PC-3 (cell line): ENCODE measurements at places on chromosomes 16 and 17.

- no peak for DNase-seq
Observed at GRCh38 chr16:30474074-30474452, 1.5 kb downstream of the ITGAL start.

GRCh38 chr16:88383401-88384221 lies 852 bp downstream of the ZNF469 start:
- DNase-seq = peak; percentile 42

DNA sequence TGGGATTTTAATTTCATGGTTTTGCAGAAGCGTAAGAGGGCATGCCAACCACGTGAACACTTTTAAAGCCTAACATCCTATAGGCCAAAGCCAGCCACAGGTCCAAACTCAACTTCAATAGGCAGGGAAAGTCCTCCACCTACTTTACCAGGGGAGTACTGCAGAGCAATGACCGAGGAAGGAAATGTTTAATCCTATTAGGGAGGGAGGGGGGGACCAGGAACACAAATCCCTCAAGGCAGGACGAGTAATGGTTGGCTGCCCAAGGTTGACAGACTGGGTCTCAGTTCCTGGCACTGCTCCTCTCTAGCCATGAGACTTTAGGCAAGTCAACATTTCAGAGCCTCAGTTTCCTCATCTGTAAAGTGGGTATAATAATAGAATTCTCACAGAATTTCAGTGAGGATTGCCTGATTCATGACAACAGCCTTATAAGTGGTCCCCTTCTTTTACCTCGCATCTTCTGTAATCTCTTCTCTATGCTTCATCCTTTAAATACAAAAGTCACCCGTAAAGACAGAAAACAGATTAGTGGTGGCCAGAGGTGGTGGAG lies 315.8 kb downstream of the HAPSTR1 start:
- no peak for DNase-seq

DNA sequence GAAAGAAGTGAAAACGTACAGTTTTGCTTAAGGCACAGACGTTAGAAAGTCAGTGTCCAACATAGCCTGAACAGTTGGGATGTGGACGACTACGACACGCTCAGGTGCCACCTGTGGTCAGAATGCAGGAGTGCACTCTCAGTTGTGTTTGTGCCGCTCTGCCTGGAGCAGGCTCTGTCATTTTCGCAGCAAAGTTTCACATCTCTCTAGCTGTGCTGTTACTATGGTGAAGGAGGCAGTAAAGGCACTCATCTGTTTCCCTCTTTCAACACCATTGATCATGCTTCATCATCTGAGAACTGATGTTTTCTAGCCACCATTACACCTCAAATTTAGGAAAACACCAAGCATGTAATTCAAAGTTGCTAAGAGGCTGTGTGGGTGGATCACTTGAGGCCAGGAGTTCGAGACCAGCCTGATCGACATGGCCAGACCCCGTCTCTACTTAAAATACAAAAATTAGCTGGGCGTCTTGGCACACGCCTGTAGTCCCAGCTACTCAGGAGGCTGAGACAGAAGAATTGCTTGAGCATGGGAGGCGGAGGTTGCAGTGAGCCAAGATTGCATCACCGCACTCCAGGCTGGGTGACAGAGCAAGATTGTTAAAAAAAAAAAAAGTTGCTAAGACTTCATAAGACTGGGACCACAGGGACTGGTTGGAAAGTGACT lies 44.9 kb upstream of the DNAJA2 start:
- peak; percentile 70 for DNase-seq

DNA sequence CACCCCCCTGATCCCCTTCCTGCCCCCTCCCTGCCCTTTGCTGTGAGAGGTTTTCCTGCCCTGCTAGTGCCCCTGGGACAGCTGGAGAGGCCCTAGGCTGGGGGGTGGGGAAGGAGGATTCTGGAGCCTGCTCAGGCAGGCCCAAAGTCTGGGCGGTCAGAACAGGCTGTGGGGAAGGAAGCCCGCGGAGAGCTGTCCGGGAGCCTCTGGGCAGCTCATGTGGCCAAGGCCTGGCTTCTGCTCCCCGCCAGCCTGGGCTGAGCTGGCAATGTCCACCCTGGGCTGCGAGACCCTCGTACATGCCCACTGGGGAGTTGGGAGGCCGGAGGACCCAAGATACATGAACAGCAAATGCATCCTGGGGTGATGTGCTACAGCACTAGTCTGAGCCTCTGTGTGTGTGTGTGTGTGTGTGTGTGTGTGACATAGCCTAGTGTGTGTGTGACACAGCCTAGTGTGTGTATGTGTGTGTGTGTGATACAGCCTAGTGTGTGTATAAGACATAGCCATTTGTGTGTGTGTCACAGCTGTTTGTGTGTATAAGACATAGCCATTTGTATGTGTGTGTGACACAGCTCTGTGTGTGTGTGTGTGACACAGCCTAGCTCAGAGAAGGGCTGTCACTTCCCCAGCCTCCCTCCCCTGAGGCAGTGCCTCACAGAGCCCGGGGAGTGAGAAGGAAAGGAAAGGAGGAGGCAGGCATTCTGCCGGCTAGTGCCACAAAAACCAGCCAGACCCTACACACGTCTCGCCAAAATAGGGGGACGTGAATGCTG lies 201.4 kb upstream of the CIBAR2 start:
- DNase-seq = no peak

GRCh38 chr16:69890892-69891282 lies 60.2 kb upstream of the CLEC18A start:
- no peak for DNase-seq

DNA sequence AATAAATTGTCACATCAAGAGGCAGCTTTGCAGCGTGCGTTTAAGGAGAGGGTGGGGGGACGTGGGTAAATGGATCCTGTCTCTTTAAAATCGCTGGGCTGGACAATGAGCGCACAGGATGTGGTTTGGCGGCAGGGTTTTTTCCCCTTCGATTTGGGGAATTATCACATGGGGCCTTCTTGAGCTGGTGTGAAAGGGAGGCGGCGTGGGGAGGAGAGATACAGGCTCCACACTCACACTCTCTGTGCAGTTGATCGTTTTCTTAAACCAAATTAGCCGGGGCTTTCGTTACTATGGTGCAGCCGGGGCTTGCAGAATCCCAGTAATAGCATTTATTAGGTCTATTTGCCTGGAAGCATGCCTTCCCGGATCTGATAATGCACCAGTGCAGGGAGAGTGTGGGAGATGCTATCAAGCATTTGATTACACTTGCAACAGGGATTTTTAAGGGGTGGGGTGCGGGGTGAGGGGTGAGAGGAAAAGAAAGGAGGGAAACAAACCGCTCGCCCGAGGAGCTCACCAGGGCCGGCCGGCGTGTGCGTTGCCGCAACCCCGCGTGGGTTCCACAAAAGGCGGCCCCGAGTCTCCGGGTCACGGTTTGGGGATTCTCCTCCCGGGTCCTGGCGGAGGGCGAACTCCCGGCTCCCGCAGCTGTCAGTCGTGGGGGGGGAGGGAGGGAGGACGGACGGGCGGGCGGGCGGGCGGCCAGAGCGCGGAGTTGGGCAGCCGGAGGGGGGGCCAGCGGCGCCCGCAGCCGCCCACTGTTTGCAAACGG lies 58.8 kb upstream of the GSE1 start:
- DNase-seq = peak; percentile 74

- DNase-seq = no peak
Observed at GRCh38 chr16:79278506-79278905, 322.0 kb downstream of the MAF start.

GRCh38 chr17:58285422-58285810 lies 4.7 kb upstream of the MPO start:
- peak; percentile 34 for DNase-seq

- no peak for DNase-seq
Observed at GRCh38 chr17:41956522-41956921, 10.1 kb upstream of the CNP start.

DNA sequence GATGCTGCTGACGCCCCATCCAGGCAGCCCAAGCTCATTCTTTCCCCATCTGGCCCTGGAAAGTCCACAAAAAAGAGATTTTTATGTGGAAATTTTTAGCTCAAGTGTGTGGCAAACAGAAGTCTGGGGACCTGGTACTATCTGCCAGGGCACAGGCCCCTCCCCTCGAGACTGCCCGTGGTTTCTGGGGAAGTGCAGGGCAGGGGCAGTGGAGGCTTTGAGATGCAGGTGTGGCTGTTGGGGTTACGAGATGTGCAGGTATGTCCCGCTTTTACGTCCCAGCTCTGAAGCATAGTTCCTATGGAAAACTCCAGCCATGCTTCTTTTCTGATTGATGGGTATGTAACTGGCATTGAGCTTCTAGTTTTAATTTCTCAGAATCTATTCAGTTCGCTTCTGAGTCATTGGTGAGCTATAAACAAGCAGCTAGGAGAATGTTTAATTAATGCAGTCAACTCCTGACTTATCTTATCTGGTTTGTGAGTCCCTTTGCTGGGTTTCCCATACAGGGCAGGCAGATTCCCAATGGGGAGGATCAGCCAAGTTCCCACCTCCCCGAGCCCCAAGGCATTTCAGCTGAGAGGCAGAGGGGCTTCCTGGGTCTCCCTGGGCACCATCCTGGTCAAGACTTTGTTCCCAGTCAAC lies 16.2 kb downstream of the TBX4 start:
- DNase-seq = peak; percentile 21

DNA sequence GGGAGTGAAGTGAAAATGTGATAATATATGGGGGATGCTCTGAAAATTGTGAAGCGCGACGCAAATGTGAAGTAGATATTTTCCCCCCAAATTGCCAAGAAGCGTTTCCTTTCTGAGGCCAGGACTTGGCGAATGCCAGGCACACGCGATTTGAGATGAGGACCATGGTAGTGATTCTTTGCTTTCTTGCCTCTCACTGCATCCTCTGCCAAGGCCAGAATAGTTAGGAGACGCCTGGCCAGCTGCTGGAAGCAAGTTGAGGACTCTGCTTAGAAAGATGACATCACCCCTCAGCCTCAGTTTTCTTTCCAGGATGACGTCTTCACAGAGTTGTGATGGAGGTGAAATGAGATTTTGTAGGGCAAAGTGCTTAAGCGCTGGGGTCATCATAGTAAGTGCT lies 25.9 kb downstream of the PIPOX start:
- DNase-seq = no peak

DNA sequence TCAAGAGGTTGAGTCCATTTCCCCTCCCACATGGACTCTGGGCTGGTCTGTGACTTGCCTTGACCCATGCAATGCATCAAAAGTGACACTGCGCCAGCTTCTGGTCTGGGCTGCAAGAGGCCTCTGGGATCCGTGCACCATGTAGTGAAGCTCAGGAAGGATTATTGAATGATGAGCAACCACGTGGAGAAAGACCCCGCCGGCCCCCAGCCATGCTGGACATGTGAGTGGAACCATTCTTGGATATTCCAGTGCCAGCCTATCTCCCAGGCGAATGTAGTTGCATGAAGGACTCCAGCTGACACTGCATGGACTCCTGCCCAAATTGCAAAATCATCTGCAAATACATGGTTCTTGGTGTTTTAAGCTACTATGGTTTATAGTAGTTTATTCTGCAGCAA lies 7.6 kb upstream of the ALOX15B start:
- DNase-seq = no peak

- no peak for DNase-seq
Observed at GRCh38 chr16:11446566-11447119, 101.4 kb downstream of the RMI2 start.

DNA sequence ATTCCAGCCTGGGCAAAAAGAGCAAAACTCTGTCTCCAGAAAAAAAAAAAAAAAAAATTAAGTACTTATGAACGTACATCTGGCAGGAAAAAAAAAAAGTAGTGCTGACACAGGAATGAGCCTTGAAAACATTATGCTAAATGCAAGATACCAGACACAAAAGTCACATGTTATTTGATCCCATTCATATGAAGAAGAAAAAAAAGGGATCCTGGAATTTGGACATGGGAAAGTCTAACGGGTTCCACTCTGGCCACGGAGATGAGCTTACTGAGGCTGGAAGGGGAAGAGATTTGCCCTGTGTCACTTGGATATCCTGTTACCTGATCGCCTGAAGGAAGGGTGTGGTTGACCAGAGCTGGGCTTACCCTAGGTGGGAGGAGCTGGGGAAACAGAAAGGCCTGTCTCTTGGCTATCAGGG lies 251.9 kb downstream of the PARN start:
- peak; percentile 91 for DNase-seq

DNA sequence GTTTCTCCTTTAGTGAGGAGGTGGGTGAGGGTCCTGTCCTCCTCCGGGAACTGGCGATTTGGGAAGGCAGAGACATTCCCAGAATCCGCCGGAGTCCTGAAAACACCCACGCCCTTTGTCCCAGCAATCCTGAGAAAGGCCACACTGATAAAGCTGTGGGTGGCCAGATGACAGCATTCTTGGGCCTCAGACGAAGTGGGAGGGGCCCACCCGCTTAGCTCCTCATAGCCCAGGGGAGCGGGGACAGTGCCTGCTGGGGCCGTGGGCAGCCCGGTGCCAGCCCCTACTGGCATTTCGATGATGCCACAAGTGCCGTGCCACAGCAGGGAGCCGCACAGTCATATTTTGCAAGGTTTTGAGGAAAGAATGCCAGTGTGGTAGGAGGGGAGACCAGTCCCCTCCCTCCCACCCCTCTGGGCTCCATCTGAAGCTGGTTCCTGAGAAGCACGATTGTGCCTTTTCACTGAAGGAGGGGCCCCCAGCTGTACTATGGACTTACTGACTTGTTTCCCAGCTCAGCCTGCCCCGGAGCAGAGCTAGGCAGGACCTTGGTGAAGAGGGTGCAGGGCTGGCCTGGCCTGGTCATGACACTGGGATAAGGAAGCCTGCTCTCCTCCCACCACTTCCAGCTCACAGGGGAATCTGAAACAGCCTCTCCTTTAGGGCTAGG lies 20.9 kb upstream of the MPRIP start:
- DNase-seq = no peak

DNA sequence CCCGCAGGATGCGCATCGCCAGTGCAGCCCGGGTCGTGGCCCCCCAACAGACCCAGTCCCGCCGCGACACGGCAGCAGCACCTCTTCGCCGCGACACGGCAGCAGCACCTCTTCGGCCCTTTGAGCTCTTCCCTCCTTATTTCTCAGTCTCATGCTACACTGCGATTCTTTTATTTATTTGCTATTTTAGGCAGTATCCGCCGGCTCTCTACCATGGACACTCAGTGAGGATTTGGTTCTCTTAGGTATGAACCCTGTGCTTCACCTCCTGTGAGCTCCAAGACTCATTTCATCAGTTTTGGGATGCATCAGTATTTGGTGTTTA lies 8.3 kb upstream of the MAP2K3 start:
- no peak for DNase-seq

DNA sequence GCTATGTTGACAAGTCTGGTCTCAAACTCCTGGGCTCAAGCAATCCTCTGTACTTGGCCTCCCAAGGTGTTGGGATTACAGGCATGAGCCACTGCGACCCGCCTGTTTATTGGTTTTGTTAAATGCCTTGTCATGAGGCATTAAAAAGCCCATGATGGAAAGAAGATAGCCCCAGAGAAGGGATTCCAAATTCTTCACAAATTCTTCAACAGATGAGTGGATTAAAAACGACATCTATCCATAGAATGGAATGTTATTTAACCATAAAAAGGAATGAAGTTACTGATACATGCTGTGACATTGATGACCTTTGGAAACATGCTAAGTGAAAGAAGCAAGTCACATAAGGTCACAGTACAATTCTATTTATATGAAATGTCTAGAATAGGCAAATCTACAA lies 4.7 kb downstream of the SGF29 start:
- DNase-seq = no peak

DNA sequence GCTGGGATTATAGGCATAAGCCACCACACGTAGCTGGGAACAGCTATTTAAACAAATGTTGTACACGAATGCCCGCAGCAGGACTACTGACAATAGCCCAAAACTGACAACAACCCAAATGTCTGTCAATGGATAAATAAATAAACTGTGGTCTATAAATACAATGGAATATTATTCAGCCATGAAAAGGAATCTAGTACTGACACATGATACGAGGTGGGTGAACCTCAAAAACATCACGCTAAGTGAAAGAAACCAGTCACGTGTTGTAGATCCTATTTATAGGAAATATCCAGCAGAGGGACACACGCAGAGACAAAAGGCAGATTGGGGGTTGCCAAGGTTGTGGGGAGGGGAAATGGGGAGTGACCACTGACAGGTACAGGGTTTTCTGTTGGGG lies 390.0 kb upstream of the TNRC6C start:
- no peak for DNase-seq
